ENCODE measurements at places on chromosomes 3 and 15.

GRCh38 chr3:29415482-29416223 lies 134.8 kb downstream of the RBMS3 start:
- DNase-seq: no peak

DNA sequence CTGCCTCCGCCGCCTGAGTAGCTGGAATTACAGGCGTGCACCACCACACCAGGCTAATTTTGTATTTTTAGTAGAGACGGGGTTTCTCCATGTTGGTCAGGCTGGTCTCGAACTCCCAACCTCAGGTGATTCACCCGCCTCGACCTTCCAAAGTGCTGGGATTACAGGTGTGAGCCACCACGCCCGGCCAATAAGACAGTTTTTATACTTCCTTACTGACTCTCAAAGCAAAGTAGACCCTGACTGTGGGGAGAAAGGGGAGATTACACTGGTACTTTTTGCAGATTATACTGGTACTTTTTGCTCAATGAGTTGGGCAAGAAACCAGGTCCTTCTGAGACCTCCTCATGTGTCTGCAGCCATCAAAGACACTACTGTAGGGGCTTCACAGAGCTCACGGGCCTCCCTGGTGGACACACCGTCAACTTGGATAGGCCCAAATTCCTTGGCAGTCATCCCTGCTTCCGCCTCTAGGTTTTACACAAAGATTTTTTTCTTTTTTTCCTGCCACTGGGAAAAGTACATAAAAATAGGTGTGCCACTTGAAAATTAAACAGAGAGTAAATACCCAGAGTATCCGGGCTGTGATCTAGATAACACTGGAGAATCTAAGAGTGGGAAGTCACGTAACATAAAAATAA lies 143.3 kb upstream of the WNT5A start:
- no peak for DNase-seq

- DNase-seq: no peak
Observed at GRCh38 chr3:113277414-113277813, 66.1 kb downstream of the BOC start.

DNA sequence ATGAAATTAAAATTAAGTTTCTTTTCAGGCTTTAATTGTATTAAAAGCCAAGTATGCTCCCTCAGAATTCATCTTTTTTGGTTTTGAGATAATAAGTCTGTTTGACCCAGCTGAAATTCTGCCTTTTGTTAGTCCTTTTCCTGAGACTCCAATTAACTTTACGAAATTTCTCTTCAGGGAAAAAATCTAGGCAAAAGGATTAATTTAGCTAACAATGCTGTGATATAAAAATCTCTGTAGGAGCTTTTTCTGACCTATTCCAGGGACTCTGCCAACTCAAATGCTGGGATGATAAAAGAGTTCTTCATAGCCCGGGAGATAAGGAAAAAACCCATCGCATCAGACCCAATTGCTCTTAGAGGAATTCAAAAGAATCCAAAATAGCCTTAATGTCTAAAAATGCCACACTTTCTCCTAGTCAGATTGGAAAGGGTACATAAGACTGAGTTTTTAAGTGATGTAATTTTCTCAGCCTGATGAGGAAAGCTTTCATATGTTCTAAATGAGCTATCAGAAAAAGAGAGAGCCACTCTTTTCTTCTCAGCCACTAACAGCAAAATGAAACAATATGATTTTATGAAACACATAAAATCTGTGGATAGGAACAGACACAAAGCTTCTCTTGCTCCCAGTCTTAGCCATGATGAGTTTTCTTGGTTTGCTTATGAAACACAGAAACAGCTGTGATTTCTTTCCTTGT lies 405.1 kb downstream of the ROBO1 start:
- no peak for DNase-seq

DNA sequence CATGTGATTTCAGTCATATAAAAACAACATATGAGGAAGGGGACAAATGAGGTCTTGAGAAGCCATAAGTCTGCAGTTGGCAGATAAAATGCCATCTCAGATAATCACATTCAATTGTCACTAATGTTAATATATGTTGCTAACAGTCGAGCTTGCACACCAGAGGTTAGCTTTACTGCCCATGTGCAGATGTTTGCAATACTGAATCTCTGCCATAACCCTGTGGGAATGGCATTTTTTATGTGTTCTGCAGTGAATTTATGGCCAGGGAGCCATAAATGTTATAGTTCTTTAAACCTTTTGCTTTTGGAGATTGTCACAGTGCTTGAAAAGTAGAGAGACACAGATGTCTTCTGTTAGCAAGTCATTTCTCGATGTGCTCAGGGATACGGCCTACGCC lies 141.5 kb downstream of the RORA start:
- DNase-seq: no peak

All from activated CD4-positive, CD25-positive, alpha-beta regulatory T cell treated with anti-CD3 and anti-CD28 coated beads, Interleukin-2, amount 50 U/mL, for 72 hours (primary cell).